Fibroblast of pulmonary artery (primary cell): ENCODE measurements at places on chromosomes 12 and 14.
A peak's percentile ranks its signal among the peaks of the same experiment; 100 is the strongest.

DNA sequence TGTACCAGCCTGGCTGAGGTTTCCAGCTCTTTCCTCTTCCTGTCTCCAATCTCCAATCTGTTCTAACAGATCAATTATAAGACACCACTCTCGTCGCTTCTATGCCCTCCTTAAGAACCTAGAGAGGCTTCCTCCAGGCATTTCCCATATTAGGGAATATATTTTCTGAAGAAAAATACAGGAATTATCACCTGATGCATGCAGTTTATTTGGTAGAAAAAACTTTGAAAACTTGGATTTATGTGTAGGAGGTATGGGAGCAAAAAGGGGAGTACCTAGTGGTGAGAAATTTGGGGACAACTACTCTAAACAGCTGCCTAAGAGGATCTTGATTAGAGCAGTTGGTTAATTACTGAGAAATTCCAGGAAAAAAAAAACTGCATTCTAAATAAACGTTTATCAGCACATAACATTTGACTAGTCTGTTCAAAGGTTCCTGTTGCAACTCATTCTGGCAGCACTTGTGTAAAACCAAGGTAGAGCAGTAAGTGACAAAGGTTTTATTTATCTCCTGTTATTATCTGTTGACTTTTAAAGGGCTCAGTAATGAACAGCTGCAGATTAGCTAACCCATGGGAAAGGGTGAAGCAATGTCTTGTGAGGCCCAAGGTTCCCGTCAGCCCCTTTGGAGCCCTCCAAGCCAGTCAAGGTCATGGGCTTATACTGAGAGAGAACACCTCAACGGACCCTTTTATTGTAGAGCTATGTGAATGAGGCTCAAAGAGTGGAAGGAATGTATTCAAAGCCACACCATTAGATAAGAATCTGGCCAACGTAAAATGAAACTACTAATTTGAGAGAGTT is 36.4 kb upstream of the NR1H4 start:
- DNase-seq, result no peak

GRCh38 chr14:104865081-104865630 is at the start of gene CEP170B:
TSS of gene CEP170B (plus strand) at chr14:104865268. CDS start at chr14:104868451, 3,183 bp downstream.
- peak; percentile 23 for DNase-seq

DNA sequence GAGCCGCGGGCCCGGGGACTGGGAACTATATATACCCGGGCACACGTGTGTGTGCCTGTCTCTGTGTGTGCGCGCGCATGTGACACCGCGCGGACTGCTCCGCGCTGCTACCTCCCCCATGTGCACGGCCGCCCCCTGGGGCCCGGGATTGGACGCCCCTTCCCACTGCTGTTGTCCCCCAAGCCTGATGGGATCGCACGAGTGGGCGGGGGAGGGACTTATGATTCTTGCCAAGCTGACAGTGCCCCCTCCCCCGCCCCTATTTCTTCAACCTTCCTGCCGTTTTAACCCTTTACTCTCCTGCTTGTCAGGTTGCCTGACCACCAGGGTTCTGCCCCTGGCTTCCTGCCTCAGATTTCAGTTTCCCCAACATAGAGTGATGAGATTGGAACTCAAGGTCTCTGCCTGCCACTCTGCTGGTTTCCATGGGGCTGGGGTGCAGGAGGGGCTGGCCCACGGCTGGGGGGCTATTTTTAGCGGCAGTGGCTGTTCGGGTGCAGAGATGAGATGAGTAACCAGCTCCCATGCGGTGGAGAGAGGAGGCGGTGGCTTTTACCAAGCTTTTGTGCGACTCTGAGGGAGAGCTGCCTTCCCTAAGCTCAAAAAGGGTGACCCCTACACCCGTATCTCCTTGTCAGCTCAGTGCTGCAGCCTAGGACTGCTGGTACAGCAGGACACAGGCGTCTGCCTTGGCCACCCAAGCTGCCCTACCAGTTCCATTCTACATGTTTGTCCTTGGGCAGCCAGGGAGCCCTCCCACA is at the start of gene DDN:
Gene DDN (minus strand): TSS at position 5 of the 761 bp plus-strand sequence. CDS start 88 bp downstream, outside the sequence.
- DNase-seq, result no peak

DNA sequence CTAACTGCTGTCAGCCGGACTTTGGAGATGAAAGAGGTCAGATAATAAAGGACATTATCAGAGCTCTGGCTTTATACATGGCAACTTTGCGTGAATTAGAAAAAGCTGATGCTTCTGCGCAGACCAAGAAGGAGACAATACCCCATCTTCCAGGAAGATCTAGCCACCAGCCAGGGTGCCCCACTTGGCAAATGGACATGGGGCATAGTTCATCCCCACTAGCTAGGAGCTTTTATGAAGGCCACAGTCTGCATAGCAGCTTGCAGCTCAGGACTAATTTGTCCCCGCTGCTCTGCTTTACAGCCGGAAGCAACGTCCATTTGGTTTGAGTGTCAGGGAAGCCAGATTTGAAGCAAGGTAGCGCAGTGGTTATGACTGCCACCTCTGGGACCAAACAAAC is 101.0 kb downstream of the TMEM132C start:
- no peak for DNase-seq

- DNase-seq, result no peak
Measured at GRCh38 chr14:36666416-36667206, 5.0 kb downstream of the PAX9 start.

DNA sequence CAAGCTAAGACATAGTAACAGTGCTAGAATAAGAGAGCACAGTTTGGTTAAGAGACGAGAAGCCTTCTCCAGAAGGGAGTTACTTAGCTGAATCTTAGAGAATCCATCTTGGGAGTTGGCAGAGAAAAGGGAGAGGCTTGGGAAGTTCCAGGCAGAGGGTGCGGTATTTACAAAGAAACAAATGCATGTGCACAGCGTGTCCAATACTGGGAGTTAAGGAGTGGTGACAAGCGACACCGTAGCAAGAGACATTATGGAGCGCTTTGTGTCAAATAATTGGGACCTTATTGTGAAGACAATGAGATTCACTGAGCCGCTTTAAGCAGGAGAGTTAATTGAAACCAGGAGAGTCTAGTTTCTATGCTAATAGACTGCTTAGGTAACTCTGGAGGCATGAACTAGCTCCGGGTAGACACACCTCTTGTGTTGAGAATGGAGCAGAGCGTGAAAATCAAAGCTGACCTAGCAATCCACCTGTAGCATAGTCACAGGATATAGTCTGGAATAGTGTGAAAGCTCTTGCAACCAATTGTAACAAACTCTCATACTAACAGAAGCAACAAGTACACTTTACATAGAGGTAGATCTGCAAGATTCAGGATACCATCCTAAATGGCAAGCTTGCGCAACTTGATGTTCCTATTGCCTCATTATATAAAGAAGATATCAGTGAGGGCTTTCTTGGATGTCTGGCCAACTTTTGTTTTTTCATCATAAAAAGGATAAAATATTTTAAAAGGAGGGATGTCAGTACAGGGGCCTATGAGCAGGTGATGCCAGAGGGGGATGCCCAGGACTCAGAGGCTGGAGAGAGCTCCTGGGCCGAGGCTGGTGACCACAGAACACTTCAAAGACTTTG is 5.3 kb downstream of the ALDH1L2 start:
- no peak for DNase-seq

GRCh38 chr12:9648701-9649531 is 20.6 kb upstream of the CLEC2D start:
- no peak for DNase-seq

DNA sequence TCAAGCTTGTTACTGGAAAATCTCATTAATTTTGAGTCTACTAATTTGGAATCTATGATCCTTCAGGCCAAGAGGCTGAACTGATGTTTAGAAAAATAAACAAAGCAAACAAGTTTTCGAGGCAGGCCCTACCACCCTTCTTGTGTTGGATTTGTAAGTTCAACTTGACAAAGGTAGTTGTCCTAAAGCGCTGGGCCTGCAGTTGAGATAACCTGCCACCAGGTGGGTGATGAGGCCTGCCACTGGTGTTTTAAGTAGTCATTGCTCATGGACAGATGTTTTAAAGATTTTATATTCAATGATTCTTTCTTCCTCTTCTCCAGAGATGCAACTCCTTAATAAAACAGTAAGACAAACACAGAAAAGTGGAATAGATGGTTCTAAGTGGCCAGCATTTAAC is 19.4 kb downstream of the ACVRL1 start:
- peak; percentile 71 for DNase-seq

- DNase-seq, result peak; percentile 87
Measured at GRCh38 chr12:14961466-14962152, at the start of gene ARHGDIB. TSS of gene ARHGDIB (minus strand) at chr12:14961601. CDS start at chr12:14950712, 10,889 bp downstream.

GRCh38 chr12:48717252-48717695 is 767 bp upstream of the CCNT1 start:
- no peak for DNase-seq

GRCh38 chr12:96445691-96446583 is 43.4 kb upstream of the CFAP54 start:
- DNase-seq, result peak; percentile 100

GRCh38 chr12:47156167-47156736 is 76.5 kb upstream of the AMIGO2 start:
- DNase-seq, result peak; percentile 94

- no peak for DNase-seq
Measured at GRCh38 chr12:28223025-28223554, 32.8 kb downstream of the CCDC91 start.

DNA sequence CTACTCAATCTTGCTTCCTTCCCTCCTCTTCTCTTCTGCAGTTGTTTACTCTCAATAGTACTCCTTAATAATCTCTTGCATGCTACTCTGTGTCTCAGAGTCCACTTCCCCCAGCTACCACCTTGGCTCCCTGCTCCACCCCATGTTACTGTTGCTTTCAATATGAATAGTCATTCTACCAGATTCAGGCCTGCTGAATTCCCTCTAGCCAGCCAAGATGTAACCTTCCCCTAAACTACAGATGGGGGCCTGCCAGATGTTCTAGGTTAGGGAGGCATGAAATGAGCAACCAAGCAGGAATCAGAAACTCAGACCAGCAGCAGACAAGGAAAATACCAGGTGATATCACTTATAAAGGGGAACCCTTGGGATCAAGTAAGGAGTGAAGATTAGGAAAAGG is 392.1 kb upstream of the DDHD1 start:
- DNase-seq, result no peak

DNA sequence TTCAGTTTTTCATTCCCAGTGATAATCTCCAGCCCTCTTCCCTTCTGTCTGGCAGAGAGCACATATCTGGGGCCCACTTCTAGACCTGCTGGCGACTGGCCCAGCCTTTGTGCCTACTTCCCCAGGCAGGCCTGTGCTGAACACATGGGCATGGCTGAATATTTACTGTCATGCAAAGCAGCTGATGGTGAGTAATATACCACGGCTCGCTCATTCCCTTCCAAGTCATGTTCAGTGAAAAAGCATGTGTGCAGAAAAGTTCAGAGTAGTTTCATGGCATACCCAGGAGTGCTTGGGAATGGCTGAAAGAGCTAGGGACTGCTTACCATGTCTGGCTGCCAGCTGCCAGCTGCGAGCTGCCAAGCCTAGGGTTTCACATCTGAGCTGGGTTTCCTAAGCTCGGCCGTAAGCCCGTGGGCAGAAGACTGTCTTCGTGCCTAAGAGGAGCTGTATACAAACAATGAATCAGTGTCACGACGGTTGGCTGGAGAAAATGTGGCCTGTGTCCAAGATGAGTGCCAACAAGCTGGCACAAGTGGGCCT is 179.9 kb upstream of the PELI2 start:
- DNase-seq, result peak; percentile 32

GRCh38 chr12:52082988-52083637 is 3.6 kb downstream of the SMIM41 start:
- peak; percentile 53 for DNase-seq

GRCh38 chr12:90969346-90969745 is 14.4 kb upstream of the CCER1 start:
- DNase-seq, result no peak

- peak; percentile 85 for DNase-seq
Measured at GRCh38 chr14:20873370-20874177, 17.6 kb upstream of the RNASE3 start.

DNA sequence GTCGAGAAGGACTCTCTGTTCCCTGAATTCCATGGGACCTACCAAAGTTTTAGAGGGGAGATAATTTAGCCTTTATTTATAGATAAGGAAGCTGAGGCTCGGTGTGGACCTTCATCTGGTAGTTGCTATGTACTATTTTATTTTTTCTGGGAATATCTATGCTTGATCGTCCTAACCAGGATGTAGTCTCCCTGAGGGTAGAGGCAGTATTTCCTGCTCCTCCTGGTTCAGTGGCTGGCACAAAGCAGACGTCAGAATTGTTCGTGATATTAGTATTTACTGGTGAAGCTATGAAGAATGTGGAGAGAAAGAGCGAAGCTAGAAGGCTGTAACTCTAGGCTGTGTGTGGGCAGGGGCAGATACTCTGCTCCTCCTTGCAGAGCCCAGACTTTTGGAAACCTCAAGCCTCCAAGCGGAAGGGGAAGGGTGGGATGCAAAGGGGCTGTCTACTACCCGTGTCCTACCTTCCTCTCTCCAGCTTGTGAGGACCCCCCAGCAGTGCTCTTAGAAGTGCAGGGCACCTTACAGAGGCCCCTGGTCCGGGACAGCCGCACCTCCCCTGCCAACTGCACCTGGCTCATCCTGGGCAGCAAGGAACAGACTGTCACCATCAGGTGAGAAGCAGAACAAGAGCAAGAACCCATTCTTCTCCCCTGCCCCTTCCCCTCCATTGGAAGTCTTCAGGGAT is 1.4 kb downstream of the LRP10 start:
- peak; percentile 21 for DNase-seq

- DNase-seq, result peak; percentile 8
Measured at GRCh38 chr12:40691913-40692764, at the start of gene CNTN1. TSS of gene CNTN1 (plus strand) at chr12:40692439.

- DNase-seq, result no peak
Measured at GRCh38 chr12:118727979-118728366, 253.4 kb upstream of the SRRM4 start.

DNA sequence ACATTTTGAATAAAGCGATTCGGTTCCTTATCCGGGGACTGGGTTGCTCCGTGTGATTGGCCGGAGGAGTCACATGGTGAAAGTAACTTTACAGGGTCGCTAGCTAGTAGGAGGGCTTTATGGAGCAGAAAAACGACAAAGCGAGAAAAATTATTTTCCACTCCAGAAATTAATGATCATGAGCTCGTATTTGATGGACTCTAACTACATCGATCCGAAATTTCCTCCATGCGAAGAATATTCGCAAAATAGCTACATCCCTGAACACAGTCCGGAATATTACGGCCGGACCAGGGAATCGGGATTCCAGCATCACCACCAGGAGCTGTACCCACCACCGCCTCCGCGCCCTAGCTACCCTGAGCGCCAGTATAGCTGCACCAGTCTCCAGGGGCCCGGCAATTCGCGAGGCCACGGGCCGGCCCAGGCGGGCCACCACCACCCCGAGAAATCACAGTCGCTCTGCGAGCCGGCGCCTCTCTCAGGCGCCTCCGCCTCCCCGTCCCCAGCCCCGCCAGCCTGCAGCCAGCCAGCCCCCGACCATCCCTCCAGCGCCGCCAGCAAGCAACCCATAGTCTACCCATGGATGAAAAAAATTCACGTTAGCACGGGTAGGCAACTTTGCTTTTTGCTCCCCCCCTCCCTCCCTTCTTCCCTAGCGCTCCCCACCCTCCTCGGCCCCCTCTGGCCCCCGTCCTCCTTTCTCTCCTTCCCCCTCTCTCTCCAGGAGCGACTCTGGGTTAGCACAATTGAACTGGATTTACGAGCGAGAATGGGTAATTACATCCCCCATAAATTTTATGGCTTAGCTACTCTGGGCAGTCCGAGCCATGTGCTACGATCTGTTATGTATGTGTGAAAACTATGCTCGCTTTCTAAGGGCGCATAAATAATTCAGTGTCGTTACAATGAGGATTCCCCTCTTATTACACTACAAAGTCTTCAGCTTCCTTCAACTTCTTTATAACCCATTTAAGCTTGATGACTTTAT is at the start of gene HOXC4:
Gene HOXC4 (plus strand): TSS at position 85 of the 991 bp plus-strand sequence. CDS start 88 bp downstream, at position 173.
- peak; percentile 35 for DNase-seq
